ENCODE measurements at places on chromosomes 7 and 10.

GRCh38 chr7:126843336-126843735 is 409.4 kb downstream of the GRM8 start:
- DNase-seq = no peak

DNA sequence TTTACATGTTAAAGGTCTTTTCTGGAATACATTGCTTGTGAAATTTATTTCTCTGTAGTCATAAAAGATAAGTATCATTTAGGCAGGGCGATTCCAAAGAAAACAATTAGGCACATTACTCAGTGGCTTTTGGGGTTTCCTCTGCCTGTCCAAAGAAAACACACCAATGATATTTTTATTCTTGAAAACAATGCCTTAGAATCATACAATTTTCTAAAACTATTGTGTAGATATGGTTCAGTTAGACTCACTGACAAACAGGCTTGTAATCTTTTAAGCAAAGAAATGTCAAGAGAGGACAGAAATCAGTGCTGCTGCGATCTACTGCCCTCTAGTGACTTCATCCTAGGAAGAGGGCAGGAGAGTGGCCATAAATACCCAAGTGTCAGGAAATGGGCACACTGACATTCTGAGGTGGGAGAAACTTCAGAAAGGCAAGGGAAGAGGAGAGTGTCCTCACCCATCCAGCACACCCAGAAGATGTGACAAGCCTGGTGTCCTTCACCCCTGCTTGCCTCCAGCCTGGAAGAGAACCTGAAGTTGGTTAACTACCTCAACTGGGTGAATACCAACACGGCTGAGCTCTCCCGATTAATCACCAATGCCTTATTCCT is 120.5 kb downstream of the GALNT11 start:
- DNase-seq = no peak

- no peak for DNase-seq
Observed at GRCh38 chr7:4266270-4267040, 415.6 kb upstream of the FOXK1 start.

- no peak for DNase-seq
Observed at GRCh38 chr7:1663857-1664651, 6.0 kb upstream of the ELFN1 start.

- DNase-seq = no peak
Observed at GRCh38 chr7:157003756-157004520, 6.5 kb downstream of the MNX1 start.

DNA sequence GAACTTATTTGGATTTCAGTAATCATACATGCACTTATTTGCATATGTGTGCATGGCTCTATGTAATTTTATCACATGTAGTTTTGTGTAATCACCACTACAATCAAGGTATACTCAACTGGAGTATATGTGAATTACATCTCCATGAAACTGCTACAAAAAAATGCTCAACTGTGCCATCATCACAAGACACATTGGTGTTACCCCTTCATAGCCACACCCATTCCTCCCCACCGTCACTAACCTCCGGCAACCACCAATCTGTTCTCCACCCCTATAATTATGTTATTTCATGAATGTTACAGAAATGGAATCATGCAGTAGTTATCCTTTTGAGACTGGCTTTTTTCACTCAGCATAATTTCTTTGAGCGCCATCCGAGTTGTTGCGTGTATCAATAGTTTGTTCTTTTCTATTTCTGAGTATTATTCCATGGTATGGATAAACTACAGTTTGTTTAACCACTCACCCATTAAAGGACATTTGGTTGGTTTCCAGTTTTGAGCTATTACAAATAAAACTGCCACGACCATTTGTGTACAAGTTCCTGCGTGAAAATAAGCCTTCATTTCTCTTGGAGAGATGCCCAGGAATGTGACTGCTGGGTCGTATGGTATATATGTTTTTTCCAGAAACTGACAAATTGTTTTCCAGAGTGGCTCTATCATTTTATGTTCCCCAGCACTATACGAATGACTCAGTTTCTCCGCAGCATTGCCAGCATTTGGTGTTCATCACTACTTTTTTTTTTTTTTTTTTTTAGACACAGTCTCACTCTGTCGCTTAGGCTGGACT is 11.3 kb upstream of the SMO start:
- no peak for DNase-seq

GRCh38 chr7:5423976-5424748 is 528 bp upstream of the TNRC18 start:
- peak; percentile 98 for DNase-seq

GRCh38 chr7:26792576-26792975 is 71.8 kb downstream of the SKAP2 start:
- no peak for DNase-seq

DNA sequence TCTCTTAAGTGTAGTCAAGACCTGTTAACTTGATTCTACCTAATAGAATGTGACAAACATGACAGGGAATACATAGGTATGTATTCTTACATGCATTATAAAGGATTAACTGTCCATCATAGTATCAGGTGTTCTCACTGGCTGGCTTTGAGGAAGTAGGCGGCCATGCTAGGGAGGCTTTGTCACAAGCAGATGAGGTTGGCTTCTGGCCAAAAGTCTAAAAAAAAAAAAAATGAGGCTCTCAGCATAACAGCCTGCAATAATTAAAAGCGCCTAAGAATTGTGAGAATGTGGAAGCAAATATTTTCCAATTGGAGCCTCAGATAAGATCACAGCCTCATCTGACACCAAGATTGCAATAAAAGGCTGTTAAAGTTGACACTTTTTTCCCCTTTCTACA is 1256.8 kb upstream of the SORCS1 start:
- no peak for DNase-seq

GRCh38 chr7:32511791-32512190 is 16.5 kb downstream of the AVL9 start:
- DNase-seq = no peak

DNA sequence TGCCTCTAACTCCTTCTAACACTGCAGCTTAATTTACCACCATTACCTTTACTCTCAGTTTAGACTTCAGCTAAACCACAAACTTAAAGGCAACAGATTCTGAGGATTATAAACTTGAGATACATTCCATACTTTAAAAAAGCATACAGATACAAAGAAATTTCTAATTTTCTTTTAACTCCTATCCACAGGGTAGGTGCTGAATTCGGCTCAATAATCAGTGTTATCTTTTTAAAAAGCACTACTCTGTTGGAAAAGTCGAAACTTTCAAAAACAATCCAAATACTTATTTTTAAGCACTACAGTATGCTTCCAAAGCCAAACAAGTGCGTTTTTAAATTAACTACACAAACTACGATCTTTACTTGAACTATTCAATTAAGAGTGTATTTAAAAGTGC is 1.0 kb downstream of the SMNDC1 start:
- DNase-seq = no peak

DNA sequence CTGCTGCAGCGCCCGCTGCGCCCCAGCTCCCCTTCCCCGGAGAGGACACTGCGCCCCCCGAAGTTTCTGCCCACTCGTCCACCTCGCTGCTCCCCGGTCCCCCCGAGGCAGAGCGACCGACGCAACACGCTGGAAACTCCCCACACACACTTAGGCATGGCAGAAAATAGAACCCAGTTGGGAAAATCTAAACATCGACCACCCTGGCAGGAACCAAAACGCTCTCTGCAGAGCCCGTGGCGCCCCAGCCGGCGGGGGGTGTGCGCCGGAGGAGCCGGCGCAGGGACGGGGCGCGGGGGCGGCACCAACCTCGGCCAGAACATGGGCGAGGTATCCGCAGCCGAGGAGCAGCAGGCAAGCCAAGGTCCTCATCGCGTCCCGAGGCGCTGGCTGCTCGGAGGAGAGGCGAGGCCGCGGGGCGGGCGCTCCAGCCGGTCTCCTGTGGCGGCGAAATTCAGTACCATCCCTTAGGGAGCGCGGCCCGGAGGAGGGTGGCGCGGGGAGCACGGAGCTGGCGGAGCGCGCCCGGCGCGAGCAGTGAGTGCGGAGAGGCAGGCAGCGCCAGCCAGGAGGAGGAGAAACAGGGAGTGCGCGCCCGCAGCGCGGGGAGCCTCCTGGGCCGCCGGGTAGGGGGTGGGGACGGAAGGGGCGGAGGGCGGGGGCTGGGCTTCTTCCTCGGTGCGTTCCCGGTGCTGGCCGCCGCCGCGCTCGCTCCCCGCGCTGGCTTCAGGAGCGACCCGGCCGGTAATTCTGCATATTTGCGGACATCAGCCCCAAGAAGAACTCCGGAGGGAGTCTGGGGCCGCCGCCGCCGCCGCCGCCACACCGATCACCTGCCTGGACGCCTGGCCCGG is 789 bp downstream of the PDGFA start:
- peak; percentile 54 for DNase-seq

DNA sequence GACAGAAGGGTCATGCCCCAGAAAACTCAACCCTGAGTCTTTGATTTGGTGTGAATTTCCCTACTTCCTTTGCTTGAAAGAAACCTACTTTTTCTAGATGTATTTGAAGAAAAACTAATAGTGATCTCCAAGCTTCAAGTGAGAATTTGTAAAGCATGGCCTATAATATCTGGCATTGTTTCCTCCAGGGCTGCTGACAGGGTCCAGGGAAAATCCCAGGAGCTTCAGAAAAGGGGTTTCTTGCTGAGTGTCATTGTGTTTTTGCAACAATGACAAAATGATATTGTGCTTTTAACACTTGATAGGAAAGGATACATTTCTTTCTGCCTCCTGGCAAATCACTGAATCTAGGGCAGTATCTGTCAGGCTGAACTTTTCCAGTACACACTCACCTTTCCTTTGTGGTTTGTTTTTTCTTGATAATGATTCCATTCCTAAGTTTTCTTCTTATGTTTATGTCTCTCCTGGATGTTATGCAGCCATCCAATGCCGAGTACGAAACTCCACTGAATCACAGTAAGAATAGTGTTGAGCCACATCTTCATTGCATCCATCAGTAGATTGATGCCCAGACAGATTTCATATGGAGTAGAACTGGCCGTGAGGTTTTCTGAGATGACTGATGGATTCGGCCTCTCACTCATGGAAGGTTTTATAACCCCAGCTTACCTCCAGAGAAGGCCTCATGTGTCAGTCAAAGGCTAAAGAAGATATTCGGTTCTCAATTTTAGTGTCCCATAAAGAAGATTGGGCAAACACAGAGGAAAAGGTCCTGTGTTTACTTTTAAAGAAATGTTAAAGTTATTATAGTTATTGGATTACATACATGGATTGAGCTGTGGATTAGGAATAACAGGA is 76.9 kb upstream of the STEAP1B start:
- no peak for DNase-seq

DNA sequence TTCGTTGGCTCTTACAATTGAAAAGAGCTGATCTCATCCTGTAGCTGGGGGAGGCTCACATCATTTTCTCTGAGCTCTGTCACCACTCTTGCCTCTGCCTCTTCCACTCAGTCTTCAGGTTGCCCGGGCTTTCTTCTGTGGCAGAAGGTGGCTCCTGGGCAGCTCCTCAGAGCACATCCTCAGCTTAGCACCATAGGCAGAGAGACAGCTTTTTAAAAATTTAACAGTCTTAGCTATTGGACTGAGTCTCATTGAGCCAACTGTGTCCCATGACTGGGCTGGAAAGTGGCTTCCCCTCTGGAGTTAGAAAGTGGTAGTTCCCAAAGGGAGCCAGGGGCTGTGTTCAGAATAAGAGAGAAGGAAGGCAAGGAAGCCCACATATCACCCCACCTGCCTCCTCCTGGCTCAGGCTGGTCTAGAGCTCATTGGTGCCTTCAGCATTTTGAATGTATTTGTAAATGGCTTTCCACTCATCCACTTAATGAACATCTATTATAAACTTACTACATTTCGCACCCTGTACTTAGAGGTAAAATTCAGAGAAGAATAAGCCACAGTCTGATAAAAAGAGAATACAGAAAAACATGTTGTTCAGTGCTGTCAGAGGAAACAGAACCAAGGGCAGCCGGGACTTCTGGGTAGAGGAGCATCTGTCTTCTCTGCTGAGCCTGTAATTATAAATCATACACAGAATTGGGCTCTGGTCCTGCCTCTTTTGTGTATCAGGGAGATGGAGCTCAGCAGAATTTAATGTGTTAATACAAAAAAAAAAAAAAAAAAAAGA is 119.3 kb downstream of the WDFY4 start:
- DNase-seq = no peak

DNA sequence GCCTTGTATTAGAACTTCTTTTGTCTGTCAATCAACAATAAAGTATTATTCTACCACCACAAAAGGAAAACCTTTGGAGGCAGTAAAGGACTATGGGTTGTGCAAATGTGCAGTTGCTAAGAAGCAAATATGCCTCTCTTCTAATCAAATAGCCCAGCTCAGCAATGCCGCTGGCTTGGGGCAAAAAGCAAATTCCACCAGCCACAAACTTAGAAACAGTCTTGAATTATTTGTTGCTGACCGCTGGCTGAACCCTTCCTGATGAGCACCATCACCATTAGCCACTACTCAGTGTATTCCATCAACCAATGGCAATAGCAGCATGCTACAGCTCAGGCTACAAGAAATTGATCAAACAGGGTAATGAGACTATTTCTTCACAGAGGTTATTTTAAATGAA is 51.0 kb downstream of the SKAP2 start:
- DNase-seq = no peak

Measured in DMS 273 treated with DMSO at 0.1 percent for 48 hours (cell line).